ENCODE measurements at places on chromosomes 2 and 18.

DNA sequence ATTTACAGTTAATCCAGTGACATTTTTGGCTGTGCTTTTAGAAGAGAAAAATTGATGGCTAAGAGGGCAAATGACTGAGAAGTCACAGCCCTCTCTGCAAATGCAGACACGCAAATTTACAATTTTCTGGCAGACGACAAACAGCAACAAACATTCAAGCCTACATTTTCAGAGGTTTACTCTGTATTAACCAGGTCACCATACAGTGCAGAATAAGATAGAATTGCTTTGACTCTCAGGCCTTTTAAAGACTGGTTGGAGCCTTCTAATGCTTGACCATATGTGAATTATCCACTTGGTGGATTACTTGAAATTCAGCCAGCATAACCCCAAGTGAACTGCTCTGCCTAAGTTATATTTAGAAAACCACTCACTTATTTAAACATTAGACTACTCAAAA, 280.9 kb upstream of the STON1 start:
- no peak for DNase-seq

- no peak for DNase-seq
Measured at GRCh38 chr18:63263444-63263843, 56.1 kb downstream of the BCL2 start.

DNA sequence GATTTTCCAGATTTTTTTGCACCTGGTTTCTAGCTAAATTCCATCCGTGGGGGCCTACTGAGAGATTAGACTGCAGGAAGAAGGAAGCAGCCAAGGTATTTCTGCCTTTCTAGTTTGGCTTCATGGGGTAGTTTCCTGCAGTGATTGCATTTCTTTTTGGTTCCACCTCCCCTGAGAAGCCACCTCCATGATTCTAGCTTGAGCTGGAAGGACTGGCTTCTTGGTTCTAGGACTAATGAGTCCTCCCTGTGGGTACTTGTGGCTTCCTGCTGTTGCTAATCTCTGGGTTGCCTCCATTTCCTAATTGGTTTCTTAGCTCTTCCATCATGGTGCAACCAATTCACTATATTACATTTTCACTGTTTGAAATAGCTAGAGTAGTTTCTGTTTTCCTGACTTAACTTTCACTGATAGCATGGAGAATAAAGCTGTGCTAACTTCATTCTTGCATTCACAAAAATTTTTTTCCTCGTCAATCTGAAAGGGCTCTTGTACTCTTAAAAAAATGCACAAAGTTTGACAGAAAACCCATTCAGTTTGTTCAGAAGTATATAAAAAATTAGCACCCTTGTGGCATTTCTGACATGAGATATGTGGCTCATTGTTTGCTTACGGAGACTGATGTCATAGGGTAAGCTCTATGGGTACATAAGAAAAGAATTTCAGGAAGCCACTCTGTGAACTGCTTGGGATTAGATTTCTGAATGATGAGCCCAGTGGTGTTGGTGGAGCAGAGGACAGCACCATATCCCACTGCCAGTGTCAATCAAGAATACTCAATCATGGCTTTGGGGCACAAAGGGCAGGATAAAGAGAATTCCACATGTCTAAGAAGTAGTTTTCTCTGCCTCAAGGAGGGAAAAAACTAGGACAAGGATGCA, 242.8 kb upstream of the RBMS1 start:
- DNase-seq, result no peak

GRCh38 chr2:236370847-236371409, 106.7 kb upstream of the ASB18 start:
- DNase-seq, result no peak

DNA sequence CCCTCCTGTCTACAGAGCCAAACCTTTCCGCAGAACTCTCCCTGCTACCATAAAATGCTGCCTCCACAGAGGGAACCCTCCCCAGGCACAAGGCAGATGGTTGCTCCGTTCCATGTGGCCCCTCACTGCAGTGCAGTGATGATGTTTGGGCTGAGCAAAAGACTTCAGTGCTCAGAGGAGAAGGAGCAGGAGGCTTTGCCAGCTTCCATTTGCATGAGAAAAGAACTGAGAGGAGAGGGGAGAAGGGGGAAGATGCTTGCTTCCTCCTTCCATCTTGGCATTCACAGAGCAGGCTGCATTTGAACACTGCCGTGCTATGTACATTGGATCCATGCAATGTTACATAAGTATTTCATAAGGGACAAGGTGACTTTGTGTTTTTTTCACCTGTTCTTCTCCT, 46.6 kb upstream of the TMEM200C start:
- no peak for DNase-seq

- DNase-seq, result no peak
Measured at GRCh38 chr2:8729939-8730338, 48.1 kb downstream of the ID2 start.

- DNase-seq, result no peak
Measured at GRCh38 chr2:225452677-225453076, 53.2 kb downstream of the NYAP2 start.

- no peak for DNase-seq
Measured at GRCh38 chr2:985317-985898, 34.8 kb downstream of the SNTG2 start.

- DNase-seq, result no peak
Measured at GRCh38 chr18:79989195-79989497, 783 bp upstream of the TXNL4A start.

DNA sequence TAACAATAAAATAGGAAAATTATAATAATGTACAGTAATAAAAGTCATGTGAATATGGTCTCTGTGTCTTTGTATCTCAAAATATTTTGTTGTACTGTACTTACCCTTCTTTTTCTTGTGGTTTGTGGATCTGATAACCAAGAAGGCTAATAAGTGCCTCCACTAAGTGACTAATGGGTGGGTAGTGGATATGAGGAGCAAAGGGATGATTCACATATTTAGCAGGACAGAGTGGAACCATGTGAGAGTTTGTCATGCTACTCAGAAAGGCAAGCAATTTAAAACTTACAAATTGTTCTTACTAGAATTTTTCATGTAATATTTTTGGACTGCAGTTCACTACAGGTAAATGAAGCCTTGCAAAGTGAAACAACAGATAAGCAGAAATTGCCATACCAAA, 1241.2 kb upstream of the CDH2 start:
- DNase-seq, result no peak

DNA sequence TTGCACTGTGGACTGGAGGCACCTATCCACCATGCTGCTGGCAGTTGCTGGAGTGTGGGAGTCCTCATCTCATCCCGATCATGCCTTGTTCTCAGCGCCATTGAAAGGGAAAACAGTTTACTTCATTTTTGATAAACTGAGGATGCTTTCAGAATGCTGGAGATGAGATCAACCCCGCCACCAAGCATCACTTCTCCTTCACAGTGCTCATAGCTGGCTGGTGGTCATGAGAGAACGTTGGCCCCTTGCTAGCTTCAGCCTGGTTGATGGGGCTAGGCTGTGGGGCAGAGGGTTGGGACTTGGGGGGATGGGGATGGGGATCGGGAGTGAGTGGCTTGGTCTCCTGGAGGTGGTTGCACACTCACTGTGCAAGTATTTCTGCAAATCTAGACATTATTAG, 30.1 kb downstream of the SOX11 start:
- no peak for DNase-seq

DNA sequence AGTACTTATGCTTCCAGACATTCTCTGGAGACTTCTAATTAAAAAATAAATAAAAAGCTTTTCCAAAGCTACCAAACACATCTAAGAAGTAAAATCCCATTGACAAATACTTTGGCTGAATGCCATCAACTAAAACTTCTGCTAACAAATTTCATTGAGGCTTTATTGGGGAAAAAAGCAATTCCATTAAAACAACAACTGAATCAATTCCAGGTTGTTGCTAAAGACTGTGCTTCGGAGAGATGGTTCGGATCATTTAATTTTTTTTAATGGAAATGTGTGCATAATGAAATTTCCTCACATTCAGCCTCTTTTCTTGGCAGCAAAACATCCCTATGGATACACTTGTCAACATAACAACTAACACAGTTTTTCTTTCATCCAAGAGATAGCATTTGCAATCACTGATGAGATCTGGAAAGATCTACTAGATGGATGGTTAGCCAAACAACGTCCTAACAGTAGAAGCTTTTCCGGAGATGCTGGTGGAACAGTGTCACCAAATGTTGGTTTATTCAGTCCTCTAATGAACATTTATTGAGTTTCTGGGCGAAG, 446.1 kb upstream of the FAM98A start:
- DNase-seq, result no peak

- DNase-seq, result no peak
Measured at GRCh38 chr2:8315531-8316165, 366.2 kb upstream of the ID2 start.

- DNase-seq, result no peak
Measured at GRCh38 chr2:30777661-30778505, 29.4 kb downstream of the CAPN13 start.

GRCh38 chr2:134359367-134360081, 105.7 kb downstream of the MGAT5 start:
- DNase-seq, result no peak

GRCh38 chr18:2134364-2134763, 436.9 kb downstream of the METTL4 start:
- no peak for DNase-seq

GRCh38 chr2:114762986-114763385, 320.5 kb downstream of the DPP10 start:
- DNase-seq, result no peak

- no peak for DNase-seq
Measured at GRCh38 chr2:145623136-145623535, 1103.2 kb upstream of the ZEB2 start.

All from HAP-1 (cell line).